Dermis microvascular lymphatic vessel endothelial cell (primary cell): ENCODE measurements at places on chromosomes 5 and 9. TPM values are rescaled to one million over a fixed set of nuclear protein-coding genes. Genes with fewer than 3 reads are reported as not detected.

The OR13J1 gene
- not detected in 2 replicates for total RNA-seq

The RPP25L gene
- 16.9 and 17.7 TPM in 2 replicates for total RNA-seq

The SVEP1 gene
- total RNA-seq = under 0.01 and 0.13 TPM in 2 replicates

The SEMA5A gene
- under 0.01 and 0.13 TPM in 2 replicates for total RNA-seq

The SMIM32 gene
- not detected in 2 replicates for total RNA-seq

The TAS2R1 gene
- total RNA-seq = not detected in 2 replicates

The IL9 gene
- not detected in 2 replicates for total RNA-seq
